ENCODE measurements at places on chromosomes 5 and 9.

- no peak for DNase-seq
These were observed 14.6 kb upstream of the PRR16 start for GRCh38 chr5:120449501-120449900.

DNA sequence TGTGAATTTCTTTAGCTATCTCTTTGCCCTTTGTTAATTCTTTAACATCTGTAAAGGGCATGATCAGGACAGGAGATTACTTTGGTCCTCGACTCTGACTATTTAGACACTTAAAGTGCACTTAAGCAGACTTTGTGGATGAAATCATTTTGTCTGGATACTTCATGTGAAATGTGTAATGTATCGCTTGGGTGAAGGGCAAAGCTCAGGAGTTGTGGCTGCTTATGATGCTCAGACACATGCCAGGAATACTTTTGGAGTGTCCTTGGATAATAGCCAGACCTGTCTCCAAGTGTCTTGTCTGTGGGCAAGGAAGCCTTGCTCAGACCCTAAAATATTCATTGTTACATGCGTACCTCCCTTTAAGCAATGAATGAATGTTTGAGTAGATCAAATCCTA lies 87.8 kb downstream of the RAI14 start:
- no peak for DNase-seq

DNA sequence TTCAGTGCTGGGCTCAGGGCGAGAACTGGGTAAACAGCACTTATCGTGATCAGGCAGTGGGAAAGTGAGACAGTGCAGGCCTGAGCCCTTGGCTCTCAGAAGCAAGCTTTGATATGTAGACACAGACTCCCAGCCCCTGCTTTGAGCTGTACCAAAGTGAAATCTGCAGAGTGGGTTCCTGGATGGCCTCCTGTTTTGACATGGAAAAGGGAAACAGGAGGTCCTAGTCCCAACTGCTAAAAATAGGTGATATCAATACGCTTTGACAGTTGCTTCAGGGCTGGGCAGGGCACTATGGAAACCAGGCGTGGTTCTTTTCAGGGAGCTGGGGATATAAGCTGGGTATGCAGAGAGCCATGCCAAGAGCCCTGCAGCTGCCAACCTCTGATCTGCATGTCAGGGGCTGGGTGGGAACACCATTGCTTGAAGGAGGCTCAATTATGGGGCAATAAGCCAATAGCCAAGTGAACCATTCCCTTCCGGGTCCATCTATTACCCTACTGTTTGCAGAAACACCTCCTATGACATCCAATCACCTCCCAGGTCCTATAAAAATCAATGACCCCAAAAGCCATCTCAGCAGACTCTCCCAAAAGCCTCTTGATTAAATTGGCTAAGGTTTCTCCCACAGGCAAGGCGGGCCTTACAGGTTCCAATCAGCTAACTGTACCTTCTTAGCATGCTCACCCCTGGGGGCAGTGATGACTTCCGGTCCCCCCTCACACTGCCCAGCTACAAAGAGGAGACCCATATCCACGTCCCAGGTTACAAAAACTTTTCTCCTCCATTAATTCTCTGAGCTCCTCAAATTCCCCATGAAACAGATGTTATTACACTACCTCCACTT lies 45.8 kb downstream of the EPB41L4B start:
- DNase-seq = no peak

DNA sequence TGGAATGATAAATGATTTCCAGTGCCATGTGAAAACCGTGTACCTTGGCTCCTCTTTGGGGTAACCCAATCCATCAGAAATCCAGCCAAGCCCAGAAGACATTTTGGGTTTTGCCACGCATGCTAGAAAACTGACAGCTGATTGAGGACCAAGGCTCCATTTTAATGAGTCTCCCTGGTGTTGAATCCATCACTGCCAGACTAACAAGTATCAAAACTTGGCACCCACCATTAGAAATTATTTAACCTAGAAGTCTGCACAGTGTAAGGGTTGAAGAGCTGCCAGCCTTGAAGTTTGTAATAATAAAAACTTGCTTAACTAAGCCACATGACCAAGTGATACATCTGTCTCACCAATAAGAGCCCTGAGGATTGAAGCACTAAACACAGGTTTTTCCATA lies 369.9 kb downstream of the DNAH5 start:
- DNase-seq = no peak

Measured in CD4-positive, alpha-beta T cell treated with Interleukin-21 for 1 hour (primary cell).